Ascending aorta (tissue), 2 donors: ENCODE measurements at places on chromosomes 6 and 20. TPM values are rescaled to one million over a fixed set of nuclear protein-coding genes. Genes with fewer than 3 reads are reported as not detected.

GRCh38 chr6:90187437-90188121, 109.1 kb downstream of the BACH2 start:
- peaks cover 10% of the 10 kb centered on the region for H3K4me1 ChIP-seq
- no peaks in the 10 kb centered on the region for H3K36me3 ChIP-seq
- no peaks in the 10 kb centered on the region for H3K27me3 ChIP-seq
- no peak overlapping the region for H3K27ac ChIP-seq

GRCh38 chr20:52922436-52922835, 49.7 kb upstream of the TSHZ2 start:
- H3K27me3 ChIP-seq, result no peaks in the 10 kb centered on the region
- H3K4me3 ChIP-seq, result no peak overlapping the region
- DNase-seq, result no peak
- no peaks in the 10 kb centered on the region for H3K36me3 ChIP-seq

DNA sequence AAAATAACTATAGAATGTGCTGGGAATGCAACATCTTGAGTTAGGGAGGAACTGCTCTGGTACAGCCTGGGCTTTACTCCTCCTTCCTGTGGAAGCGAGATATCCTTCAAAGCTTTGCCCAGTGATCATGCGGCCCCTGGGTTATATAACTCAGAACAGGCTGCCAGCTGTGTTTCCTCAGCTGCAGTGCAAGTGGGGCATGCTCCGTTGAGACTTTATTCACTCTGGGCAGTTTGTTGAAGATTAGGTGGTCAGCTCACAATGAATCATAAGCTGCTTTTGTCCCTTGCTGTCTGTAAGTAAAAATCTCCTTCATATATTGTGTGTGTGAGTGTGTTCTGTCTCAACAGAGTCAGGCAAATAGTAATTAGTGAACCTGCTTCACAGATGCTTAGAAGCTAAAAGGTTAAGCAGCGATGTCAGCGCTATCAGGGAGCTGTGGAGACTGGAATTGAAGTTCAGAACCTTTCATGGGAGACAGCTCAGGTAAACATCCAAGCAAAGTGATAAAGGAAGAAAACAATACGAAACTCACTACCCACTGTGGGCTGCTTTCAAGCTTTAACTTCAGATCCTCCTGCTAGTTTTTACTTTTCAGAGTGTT, 688.4 kb downstream of the HTR1B start:
- no peaks in the 10 kb centered on the region for H3K27me3 ChIP-seq
- H3K4me1 ChIP-seq, result no peaks in the 10 kb centered on the region
- no peak overlapping the region for H3K27ac ChIP-seq
- H3K36me3 ChIP-seq, result no peaks in the 10 kb centered on the region

- H3K4me3 ChIP-seq, result peak within 1 kb of the TSS; percentile 42
- no peaks in the 10 kb centered on the region for H3K36me3 ChIP-seq
- peaks cover 11% of the 10 kb centered on the region for H3K4me1 ChIP-seq
- no peak within 1 kb of the TSS for H3K27ac ChIP-seq
Observed at GRCh38 chr20:9514461-9515213, at the start of gene LAMP5. LAMP5 (plus strand) TSS chr20:9514590; CDS start chr20:9514853, 263 bp downstream.

The VSX1 gene
- not detected for total RNA-seq

The MACROD2 gene
- total RNA-seq, result 3.5 TPM

- peak; percentile 24 for DNase-seq
- no peak overlapping the region for H3K4me3 ChIP-seq
- no peaks in the 10 kb centered on the region for H3K36me3 ChIP-seq
Observed at GRCh38 chr6:43744491-43744890, 25.5 kb upstream of the VEGFA start.

DNA sequence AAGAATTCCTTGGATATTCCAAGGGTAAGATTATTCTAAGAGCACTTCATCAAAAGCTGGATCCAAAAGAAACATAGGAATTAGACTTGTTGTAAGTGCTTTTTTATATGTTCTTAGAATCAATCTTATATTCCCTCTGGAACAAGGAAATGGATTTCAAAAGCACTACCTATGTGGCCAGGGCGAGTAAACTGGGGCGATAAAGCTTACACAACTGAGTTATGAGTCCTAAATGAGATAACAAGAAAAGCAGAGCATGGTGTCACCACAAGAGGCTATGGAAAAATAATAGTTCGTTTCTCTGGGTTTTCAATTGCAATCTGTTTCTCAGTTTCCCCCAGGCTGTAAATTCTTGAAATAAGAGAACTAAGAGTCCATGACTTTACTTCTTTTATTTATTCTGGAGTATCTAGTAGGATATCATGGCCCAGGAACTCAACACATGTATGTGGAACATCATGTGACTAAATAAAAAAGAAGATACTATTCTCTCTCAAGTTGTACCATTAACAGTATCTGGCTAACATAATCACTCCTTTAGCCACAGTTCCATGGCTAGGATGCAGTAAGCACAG, 51.5 kb downstream of the NUDT3 start:
- peak overlapping the region; percentile 53 for H3K27ac ChIP-seq
- H3K36me3 ChIP-seq, result no peaks in the 10 kb centered on the region
- H3K4me3 ChIP-seq, result no peak overlapping the region
- H3K27me3 ChIP-seq, result no peaks in the 10 kb centered on the region

The TRIM40 gene
- not detected for total RNA-seq
